ENCODE measurements at places on chromosomes 5 and 9.

DNA sequence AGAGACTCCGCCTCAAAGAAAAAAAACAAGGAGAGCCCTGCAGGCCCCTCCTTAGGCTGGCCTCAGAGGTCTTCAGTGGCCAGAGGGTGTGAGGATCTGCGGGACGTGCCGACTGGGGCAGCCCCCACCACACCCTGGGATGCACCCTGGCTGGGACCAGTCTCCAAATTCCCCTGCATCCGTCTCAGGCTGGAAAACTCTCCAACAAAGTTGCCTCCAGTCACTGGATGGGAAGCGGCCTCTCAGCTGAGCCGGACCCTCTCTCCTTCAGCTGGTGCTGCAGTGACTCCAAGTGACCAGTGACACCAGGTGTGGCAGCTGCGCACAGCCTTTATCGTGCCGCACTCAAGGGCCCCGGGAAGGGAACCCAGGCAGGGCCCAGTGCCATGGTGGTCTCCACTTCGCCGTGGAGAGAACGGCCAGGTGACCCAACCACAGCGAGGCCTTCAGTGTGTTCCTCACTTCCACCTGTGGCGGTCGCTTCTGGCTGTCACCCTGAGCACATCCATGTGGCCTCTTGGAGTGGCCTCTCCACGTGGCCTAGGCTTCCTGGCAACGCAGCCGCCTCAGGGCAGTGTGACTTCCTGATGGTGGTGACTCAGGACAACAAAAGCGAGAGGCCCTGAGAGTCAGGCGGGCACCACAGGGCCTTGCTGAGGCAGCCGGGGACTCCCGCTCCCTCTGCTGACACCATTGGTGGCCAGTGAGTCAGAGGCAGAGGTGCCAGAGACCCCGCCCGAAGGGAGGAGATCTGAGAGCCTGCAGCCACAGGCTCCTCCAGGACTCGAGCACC lies 19.3 kb upstream of the CAMSAP1 start:
- no peak for DNase-seq

DNA sequence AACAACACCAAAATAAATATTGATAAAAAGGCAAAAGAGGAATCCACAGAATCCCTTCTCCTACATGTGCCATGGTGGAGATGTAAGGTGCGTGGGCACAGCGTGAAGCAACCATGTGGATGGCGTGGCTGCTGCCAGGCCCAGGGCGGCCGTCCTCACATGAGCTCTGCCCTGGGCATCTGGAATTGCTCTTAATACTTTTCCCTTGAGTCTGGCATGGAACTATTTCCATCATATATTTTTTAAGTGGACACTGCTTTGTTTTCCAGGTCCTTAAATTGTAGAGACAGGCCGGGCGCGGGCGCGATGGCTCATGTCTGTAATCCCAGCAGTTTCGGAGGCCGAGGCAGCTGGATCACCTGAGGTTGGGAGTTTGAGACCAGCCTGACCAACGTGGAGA lies 349.3 kb downstream of the IRX1 start:
- no peak for DNase-seq

DNA sequence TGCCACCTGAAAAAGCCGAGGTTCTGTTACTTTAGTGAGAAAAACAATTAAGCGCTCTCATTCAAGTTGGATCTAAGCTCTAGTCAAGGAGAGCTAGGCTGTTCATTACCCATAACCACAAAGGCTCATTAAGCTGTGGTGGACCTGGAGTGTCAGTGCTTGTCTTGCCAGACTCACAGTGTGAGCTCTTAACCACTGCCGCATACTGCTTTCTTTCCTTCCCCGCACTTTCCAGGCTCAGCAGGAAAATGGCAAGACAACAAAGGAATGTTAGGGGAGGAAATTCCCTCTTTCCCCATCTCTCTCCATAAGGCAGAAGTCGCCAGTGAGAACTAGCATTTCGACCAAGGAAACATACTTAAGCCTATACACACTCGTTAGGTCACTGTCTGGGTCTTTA lies 467.3 kb downstream of the ENC1 start:
- no peak for DNase-seq

DNA sequence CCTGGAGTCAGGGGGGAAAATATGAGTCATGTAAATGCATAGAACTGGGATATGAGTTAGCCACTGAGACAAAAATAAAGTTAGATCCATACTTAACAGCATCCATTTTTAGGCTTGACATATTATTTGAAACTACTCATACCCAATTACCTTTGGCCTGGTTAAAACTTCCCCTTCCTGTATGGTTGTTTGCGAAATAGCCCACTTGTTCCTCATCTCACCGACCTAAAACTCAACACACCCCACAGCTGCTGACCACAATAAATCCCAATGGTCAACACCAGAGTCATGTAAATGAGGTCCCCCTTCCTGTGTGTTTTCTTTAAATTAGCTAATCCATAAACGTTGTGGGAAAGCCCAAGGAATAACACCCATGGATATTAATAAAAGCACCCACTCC lies 55.2 kb upstream of the TMEM215 start:
- no peak for DNase-seq

- no peak for DNase-seq
Measured at GRCh38 chr5:114839360-114839759, 330.3 kb downstream of the TRIM36 start.

- no peak for DNase-seq
Measured at GRCh38 chr5:1312993-1313833, 18.3 kb upstream of the TERT start.

- DNase-seq, result no peak
Measured at GRCh38 chr5:93746406-93747056, 5.1 kb upstream of the POU5F2 start.

DNA sequence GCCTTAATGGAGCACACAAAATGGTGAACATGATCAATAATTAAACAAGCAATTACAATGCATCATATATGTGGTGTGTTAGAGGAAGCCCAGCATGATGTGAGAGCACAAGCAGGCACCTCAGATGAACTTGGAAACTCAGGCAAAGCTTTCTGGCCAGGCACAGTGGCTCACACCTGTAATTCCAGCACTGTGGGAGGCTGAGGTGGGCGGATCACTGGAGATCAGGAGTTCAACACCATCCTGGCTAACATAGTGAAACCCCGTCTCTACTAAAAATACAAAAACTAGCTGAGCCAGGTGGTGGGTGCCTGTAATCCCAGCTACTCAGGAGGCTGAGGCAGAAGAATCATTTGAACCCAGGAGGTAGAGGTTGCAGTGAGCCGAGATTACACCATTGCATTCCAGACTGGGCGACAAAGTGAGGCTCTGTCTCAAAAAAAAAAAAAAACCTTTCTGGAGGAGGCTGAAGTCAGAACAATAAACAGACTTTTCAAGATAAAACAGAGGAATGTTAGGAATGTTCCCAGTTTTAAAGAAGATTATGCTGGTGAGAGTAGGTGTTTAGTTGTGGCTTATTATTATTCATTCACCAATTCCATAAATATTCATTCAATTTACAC lies 159.4 kb downstream of the CEMIP2 start:
- DNase-seq, result no peak

DNA sequence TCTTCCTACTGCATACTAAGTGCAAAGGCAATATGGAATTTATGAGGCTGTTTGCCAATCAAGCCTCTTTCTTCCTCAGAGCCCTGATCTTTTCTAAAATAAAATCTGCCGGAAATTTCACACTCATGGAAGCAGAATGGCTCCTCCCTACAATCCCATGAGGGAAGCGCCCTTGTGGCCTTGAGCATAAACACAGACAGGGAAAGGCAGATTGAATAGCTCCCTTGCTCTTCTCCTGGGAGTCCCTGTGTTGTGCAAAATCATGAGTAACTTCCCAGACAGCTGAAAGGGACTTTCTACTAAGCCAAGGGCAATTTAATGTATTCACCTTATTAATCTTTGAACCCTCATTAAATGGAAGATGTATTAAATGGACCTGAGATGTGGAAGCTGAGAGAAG lies 226.1 kb upstream of the PIK3R1 start:
- no peak for DNase-seq

DNA sequence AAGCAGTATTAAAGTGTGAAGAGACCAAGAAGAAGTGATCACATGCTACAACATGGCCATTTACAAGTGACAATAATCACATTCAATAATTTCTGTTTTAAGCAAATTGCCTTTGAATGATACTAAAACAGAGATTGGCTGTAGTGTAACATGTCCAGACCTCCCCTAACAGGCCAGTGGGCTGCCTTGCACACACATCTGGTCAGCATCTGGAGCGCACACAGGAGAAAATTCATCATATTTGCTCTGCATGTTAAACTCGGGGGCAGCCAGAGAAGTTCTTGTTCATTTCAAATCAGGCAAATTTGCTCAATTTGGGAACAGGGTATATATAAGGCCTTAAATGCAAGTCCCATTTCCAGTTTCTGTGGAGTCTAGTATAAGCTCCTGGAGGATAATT lies 111.1 kb upstream of the FBXL7 start:
- DNase-seq, result no peak

DNA sequence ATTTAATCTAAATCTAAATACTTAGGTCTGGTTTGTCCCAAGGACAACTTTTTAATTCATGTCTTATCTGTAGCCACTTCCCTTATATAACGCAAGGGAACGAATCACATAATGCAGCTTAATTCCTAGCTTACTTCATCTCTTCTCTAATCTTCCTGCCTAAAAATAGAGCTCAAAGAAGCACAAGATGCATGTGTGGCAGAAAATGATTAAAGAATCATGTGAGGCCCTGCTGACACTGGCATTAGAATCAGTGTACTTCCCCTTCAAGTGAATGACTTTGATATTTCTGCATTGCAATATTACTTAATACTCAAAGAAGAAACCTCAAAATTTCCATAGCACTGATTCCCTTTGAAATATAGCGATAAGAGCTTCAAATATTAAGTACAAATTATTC lies 317.9 kb upstream of the FTMT start:
- DNase-seq, result no peak
